ENCODE measurements at places on chromosomes 2 and 18.

GRCh38 chr18:60247103-60247502 is 125.5 kb downstream of the MC4R start:
- DNase-seq, result no peak

GRCh38 chr2:16462958-16463357 is 202.7 kb downstream of the CYRIA start:
- DNase-seq, result no peak

GRCh38 chr18:35443434-35443833 is 54.3 kb downstream of the INO80C start:
- no peak for DNase-seq

GRCh38 chr2:13537771-13538349 is 821.1 kb downstream of the TRIB2 start:
- DNase-seq, result no peak

DNA sequence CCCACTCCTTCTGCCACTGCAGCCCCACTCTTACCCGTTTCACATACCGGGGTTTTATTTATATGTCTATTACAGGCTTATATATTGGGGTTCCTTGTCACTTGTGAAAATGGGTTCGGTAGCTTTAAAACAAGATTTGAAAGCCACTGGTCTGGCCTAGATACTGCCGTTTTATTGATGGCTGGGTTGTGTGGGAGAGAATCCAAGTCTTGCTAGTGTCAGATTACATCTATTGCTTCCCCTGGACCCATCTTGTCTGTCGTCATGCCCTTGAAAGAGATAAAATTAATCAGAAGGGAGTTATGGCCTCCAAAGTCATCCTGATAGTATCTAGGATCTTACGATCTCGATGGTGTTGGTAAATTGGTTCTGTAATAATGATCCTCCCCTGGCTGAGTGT is 79.4 kb downstream of the EIPR1 start:
- no peak for DNase-seq

DNA sequence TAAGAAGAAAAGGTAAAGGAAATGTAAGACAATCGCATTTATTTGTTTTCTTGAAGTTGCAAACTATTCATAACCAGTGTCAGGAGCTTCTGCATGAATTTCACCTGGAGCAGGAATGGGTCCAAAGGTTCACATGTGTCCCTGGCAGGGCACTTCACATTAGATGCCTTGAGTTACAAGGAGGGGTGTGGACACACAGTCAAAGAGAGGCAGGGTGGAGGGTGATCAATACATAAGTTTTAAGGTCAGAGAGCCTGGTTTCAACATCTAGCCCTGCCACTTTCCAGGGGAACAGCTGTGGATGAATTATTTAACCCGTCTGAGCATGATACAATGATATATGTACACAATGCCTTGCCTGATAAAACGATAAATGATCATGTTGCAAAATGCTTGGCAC is 321.4 kb downstream of the CYP26B1 start:
- DNase-seq, result no peak

GRCh38 chr2:25184254-25184653 is 15.9 kb upstream of the POMC start:
- DNase-seq, result no peak

- DNase-seq, result no peak
These were observed 145.4 kb upstream of the SATB2 start for GRCh38 chr2:199602896-199603717.

- DNase-seq, result no peak
These were observed 63.4 kb upstream of the GPC1 start for GRCh38 chr2:240372101-240372500.

GRCh38 chr18:21069468-21069867 is 42.1 kb downstream of the ROCK1 start:
- no peak for DNase-seq

GRCh38 chr2:182359990-182360662 is 66.7 kb downstream of the PDE1A start:
- no peak for DNase-seq

DNA sequence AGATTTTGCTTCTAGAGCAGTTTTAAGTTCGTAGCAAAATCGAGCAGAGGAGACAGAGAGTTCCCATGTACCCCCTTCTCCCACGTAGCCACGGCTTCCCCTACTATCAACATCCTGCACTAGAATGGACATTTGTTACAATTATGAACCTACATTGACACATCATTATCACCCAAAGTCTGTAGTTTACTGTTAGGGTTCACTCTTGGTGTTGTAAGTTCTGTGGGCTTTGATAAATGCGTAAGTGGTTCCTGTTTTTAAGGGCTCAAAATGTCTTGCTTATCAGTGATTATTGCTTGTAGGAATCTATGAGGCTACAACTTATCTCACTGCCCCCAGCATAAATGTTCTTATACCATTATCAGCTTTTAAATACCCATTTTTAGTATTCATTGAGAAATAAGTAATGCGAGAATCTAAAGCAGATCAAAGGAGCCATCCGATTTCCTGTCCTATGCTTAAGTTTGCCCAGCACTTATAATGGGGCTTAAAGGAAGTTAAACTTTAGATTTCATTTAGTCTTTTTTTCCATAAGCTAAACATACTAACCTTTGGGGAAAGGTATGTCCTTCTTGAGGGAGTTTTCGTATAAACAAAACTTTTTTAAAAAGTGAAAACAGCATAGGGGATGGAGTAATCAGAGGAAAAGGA is 118.7 kb downstream of the HAUS1 start:
- no peak for DNase-seq

- DNase-seq, result no peak
These were observed 786.0 kb upstream of the ZEB2 start for GRCh38 chr2:145305889-145306288.

DNA sequence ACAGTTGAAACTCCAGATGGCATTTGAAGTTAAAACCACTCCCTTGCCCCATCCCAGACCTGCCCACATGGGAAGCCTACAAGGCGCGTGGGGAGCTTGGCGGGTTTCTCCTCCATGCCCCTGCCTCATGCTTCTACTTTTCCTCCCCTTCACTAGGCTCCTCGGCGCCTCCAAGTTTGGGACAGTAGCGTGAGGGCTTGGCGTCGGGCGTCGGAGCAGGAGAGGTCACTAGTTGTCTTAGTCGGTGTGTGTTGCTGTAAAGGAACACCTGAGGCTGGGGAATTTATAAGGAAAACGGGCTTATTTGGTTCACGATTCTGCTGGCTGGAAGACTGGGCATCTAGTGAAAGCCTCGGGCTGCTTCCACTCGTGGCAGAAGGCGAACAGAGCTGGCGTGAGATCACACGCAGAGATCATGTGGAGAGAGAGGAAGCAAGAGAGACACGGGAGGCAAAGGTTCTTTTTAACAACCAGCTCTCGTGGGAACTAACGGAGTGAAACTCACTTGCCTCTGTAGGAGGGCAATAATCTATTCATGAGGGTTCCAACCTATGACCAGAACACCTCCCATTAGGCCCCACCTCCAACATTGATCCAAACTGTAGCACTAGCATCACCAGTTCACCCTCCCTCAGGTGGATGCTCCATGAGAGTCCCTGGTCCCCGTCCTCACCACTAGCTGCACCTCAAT is 25.3 kb downstream of the ITM2C start:
- DNase-seq, result no peak

DNA sequence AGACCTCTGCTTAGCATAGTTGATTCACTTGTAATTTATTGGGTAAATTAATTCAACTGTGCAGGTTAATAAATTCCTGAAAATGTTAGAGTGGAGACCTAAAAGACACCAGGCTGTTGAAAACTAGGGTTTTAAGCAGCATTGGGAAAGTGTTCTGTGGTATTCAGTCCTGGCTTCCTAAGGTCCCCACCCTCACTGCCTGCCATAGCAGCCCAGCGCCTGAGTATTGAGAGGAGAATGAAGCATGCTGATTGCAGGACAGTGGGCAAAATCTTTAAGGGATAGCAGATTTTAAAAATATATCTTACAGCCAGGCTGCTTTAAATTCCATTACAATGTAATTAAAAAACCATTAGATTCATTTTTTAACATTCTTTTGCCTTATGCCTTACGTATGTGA is 20.6 kb downstream of the MEIS1 start:
- no peak for DNase-seq

DNA sequence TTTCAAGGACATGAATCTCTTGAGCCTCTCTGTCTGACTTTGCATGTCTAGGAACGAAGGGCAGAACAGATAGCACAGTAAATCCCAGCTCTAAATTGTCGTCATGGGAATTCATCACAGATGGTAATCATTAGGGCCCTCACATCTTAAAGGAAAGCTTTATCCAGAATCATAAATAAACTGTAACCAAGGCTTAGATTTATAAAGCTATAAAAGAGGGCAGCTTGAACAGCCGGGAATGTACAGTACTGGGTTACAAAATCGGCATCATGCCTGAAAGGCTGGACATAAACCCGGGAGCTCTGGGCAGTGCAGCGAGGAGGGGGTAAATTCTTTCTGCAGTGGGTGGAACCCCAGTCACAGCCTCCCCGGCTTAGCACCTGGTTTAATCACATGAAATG is 144.4 kb downstream of the GFPT1 start:
- no peak for DNase-seq

All from activated CD4-positive, alpha-beta T cell treated with anti-CD3 and anti-CD28 coated beads for 48 hours (primary cell).